ENCODE measurements at places on chromosomes 5 and 9. TPM values are rescaled to one million over a fixed set of nuclear protein-coding genes. Genes with fewer than 3 reads are reported as not detected.

DNA sequence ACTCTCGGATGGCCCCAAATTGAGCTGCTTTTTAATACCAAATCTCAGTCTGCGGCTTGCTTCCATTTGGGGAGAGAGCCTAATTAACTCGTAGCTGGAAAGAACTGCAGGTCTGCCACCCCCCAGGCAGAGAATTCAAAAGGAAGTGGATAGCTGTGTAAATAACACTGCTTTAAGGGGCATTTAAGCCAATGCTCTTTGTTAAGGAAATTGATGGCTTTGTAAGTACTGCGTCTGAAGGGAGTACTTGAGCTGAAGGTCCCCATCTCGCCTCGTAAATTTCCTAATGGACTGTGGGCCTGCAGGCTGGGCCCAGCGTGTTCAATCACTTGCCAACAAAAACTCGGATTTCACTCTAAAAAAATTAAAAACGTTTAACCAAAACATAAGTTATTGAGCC lies 132.7 kb downstream of the PAPPA start:
- DNase-seq = no peak

- DNase-seq = no peak
These were observed 399.4 kb upstream of the NUDT12 start for GRCh38 chr5:103962023-103962422.

DNA sequence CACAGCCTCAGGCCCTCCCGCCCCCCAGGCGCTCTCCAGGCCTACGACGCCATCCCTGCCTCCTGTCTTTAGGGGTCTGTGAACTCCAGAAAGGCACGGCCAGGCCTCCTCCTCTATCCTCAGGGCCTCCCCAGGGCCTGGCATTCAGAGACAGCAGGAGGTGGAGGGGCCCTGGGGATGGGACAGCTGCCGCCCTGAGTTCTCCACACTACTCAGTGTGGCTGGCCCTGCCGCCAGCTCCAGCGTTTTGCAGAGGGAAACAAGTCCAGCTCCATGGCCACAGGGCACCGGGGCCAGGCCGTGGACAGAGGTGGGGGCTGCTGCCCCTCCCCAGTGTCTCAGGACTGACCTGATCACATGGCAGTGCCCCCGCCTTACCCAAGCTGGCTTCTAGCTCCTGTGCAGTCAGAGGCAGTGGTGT lies 16.4 kb downstream of the SH3GLB2 start:
- DNase-seq = peak; percentile 72

The DRD1 gene
- 0.81 TPM for total RNA-seq

DNA sequence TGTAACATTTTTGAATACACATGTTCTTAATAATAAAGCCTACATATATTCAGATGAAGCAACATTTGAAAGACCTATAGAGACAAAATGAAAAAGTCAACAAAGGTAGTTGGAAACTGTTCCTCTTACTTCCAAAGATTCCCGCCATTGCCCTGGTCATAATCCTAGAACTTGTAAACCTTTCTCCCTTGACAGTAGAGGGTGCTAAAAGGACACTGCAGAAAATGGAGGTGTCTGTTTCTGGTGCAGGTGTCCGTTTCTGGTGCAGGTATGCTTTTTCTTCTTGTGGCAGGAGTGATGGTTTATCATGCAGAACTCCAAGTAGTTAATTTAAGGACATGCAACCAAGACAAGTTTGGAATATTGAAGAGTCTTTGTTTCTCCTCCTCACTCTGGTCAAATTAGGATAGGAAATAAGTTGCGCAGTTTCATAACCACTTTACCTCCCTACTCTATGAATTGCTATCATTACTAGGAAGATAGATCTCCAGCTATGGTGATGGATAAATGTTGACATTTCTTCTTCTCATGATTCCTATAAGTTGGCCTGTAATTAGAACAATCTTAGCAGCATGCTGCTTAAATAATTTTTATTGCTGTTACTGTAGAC lies 56.0 kb upstream of the FAM174A start:
- DNase-seq = no peak

The OTULINL gene
- 71.1 TPM for total RNA-seq

The GAS1 gene
- total RNA-seq = 25.6 TPM

The ZBTB26 gene
- 6.3 TPM for total RNA-seq

DNA sequence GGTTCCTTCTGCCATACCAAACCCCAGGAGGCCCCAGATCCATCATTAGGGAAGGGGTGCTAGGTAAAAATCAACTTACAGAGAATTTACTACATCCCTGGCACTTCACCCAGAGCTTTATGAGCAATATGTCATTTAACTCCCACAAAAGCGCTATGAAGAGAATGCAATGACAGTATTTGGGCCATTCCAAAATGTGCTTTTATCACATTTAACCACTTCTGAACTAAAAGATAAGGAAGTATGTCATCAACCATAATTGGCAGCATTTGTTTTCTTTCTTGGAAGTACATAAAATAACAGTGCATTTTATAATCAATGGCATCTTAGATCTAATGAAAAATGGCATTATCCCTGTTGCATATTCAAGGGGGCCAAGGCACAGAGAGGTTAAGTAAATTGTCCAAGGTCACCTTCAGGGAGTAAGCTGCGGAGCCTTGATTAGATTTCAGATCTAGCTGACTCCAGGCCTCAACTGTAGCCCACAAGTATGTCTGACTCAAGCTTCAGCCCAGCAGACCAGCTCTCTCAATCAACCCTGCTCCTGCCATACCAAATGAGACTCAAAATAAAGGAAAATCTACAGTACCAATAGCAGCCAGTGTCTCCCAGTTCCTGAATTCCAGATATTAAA lies 16.5 kb downstream of the SH3TC2 start:
- no peak for DNase-seq

The CAMK2A gene
- 0.29 TPM for total RNA-seq

- DNase-seq = no peak
These were observed 7.6 kb upstream of the ZNF474 start for GRCh38 chr5:122121479-122122465.

The FAM153A gene
- 4.1 TPM for total RNA-seq

GRCh38 chr5:109723606-109724005 lies 33.9 kb downstream of the MAN2A1 start:
- DNase-seq = no peak

GRCh38 chr5:151622367-151623088 lies 31.4 kb upstream of the FAT2 start:
- no peak for DNase-seq

GRCh38 chr9:37096628-37097027 lies 23.7 kb upstream of the ZCCHC7 start:
- no peak for DNase-seq

Measured in upper lobe of left lung (tissue), 6 donors.